Activated naive CD4-positive, alpha-beta T cell treated with anti-CD3 and anti-CD28 coated beads for 36 hours (primary cell): ENCODE measurements at places on chromosomes 5 and 9. TPM values are rescaled to one million over a fixed set of nuclear protein-coding genes. Genes with fewer than 3 reads are reported as not detected.

PCDHGB6 gene
- total RNA-seq = 0.05 TPM

CLK4 gene
- total RNA-seq = 34.9 TPM

CD274 gene
- 14.2 TPM for total RNA-seq

DNA sequence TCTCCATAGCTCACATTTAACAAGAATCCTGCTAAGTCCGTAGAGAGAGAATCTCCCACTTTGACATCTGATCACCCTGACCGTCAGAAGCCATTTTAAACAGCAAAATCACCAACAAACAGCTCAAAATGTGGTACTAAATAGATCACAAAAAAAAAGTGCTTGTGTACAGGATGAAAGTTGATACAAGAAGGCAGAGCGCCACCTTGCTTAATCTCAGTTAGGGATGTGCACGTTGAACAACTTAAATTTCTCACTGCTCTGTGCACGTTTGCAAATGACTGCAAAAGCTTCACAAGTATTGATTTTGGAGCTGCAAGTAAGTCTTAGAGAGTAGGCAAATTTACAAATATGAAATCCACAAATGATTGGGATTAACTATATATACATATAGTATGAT, 63.1 kb upstream of the NREP start:
- no peak for DNase-seq
- H3K4me1 ChIP-seq = no peaks in the 10 kb centered on the region
- H3K4me3 ChIP-seq = no peak overlapping the region

DNA sequence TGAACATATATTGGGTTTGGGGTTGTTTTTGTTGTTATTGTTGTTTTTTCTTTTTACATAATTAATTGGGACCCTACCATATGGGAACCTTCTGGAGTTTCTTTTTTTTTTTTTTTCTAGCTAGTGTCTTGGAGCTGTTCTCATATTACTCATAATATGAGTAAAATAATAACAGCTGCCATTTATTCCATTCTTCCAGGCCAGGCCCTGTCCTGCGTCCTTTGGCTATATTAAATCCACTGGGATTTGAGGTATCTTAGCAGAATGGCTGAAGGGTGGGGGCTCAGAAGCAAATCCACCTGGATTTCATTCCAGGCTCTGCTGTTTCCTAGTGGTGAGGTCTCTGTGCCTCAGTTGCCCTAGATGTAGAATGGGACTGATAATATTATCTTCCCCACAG, 47.2 kb upstream of the RPL26L1 start:
- no peak overlapping the region for H3K27ac ChIP-seq
- no peaks in the 10 kb centered on the region for H3K27me3 ChIP-seq
- no peaks in the 10 kb centered on the region for H3K4me1 ChIP-seq
- H3K36me3 ChIP-seq = peaks cover 9% of the 10 kb centered on the region
- DNase-seq = no peak

GRCh38 chr5:33148076-33148513, 292.7 kb upstream of the TARS1 start:
- no peaks in the 10 kb centered on the region for H3K36me3 ChIP-seq
- H3K27me3 ChIP-seq = no peaks in the 10 kb centered on the region
- H3K27ac ChIP-seq = no peak overlapping the region
- DNase-seq = no peak
- H3K4me1 ChIP-seq = no peaks in the 10 kb centered on the region
- H3K4me3 ChIP-seq = no peak overlapping the region

GPR151 gene
- total RNA-seq = not detected

- no peaks in the 10 kb centered on the region for H3K27me3 ChIP-seq
- H3K36me3 ChIP-seq = no peaks in the 10 kb centered on the region
- no peak overlapping the region for H3K4me3 ChIP-seq
These were observed 340.7 kb downstream of the NR2F1-AS1 start for GRCh38 chr5:93240228-93240834.

TNC gene
- total RNA-seq = 0.05 TPM

WWC1 gene
- 2.1 TPM for total RNA-seq

TIMD4 gene
- 5.2 TPM for total RNA-seq

DBH gene
- not detected for total RNA-seq

DNA sequence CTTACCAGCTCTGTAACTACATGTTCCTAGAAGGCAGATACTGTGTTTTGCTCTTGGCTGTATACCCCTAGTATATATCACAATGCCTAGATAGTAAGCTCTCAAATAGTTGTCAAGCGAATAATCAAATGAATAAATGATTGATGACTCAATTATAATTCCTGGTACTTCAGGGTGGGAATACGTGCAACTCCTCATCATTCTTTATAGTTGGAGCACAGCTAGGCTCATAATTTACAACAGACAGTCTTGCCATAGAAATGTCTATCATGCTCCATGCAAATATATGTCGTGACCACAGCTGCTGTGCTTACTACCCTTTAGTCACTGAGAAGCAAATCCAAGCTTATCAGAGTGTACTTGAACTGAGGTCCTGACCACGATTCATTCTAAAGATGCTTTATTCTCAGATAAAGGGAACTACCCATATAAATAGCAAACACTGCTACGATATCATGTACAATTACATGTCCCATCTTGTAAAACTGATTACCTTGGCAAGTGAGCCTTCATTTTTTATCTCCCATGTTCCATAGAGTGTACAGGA, 52.1 kb downstream of the STRBP start:
- no peak overlapping the region for H3K4me3 ChIP-seq
- H3K4me1 ChIP-seq = peaks cover 7% of the 10 kb centered on the region
- DNase-seq = no peak
- H3K36me3 ChIP-seq = no peaks in the 10 kb centered on the region
- H3K27me3 ChIP-seq = no peaks in the 10 kb centered on the region

CER1 gene
- total RNA-seq = not detected
